ENCODE measurements at places on chromosomes 3 and 15.

- DNase-seq, result no peak
Measured at GRCh38 chr3:184386047-184386806, 6.4 kb downstream of the CHRD start.

DNA sequence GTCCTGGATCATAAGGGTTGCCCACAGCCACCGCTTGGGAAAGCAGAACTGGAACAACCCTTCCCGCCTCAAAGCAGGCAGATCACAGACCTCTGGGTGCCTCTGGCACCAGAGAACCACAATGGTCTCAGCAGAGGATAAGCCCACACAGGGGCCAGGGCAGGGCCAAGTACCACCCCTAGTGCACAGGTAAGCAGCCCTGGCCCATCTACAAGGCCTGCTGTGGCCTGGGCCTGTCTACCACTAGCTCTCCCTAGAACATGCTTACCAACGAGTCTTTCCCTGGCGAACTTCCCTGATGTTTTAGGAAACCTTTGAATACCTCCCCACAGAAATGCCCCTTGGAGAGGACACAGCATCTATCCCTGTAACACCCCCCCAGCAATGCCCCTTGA, 28.3 kb downstream of the TNK2 start:
- DNase-seq, result no peak

DNA sequence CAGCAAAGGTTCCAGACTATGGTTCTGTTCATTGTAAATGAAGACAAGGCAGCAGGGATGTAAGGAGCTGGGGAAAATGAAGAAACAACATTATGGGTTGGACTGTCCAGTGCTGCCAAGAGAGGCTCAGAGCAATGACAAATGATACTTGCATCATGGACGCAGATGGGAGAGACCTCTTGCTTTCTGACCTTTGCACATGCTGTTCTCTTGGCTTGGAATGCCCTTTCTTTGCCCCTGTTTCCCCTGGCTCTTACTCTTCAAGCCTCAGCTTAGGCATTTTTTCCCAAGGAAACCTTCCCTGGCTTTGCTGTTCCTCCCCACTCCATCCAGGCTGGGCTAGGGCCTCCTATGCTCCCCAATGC, 59.9 kb upstream of the RAD18 start:
- no peak for DNase-seq

DNA sequence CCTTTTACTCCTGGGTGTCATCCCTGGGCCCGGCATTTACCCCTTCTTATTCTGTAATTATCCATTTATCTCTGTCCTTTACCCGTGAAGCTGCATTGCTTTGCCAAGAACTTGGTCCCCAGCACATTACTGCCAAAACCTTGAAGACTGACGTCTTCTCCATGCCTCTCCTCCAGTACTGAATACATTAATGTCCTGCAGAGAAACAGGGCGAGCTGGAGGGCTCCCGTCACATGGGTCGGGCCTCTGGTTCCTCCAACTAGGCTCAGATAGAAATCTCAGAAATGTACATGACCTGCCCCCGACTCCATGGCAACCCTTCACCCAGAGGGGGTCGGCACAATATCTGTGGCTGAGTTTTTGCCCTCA, 445 bp downstream of the EFCAB12 start:
- DNase-seq, result no peak

DNA sequence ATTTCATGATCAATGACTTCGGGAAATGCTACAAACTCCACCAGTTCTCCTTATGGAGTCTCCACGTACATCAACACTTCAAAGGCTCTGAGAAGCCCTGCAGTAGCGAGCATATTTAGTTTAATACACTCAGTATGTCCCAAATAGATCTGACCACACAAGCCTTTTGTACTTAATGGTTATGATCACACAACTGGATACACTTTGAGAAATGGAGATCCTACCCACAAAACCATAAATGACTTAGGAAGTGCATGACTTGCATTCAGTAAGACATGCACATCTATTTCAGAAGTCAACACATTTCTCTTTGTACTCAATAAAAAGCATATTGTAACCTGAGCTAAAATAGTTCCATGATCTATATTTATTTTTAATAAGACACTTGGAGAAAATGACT, 103.6 kb upstream of the SPATA12 start:
- DNase-seq, result no peak

GRCh38 chr3:58361866-58362265, 29.2 kb downstream of the PXK start:
- no peak for DNase-seq

GRCh38 chr3:56322862-56323261, 145.4 kb downstream of the ERC2 start:
- no peak for DNase-seq

DNA sequence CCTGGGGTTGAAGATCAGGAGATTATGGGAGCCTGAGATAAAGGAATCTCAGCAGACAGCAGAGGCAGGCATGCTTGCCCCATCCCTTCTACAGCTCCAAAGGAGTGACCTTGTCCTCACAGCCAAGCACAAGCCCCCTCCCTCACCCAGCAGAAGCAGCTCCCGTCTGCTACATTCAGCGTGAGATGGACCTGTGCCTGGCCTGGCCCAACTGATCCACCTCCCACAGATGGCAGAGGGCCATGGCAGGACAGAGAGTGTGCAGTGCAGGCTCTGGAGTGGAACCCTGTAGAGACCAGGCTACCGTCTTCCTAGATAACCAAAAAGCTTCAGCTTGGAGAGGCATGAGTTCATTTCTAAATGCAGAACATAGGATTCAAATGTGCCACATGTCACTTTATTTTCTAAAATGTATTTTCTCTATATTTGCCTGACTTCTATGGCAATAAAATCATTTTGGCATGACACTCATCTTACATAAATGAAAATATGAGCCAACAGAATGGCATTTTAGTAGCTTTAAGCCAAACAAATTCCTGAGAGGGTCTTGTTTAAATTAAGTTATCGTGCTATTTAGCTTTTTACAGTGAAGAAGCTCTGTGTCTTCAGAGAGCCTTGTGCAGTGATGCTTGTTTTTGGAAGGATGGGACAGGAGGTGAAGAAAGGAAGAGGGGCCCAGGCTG, 43.7 kb downstream of the SLC12A8 start:
- DNase-seq, result no peak

- no peak for DNase-seq
Measured at GRCh38 chr3:167394003-167394402, 13.9 kb upstream of the ZBBX start.

- DNase-seq, result peak; percentile 10
Measured at GRCh38 chr3:166071-166470, 30.5 kb upstream of the CHL1 start.

GRCh38 chr15:71801935-71802655, 8.3 kb upstream of the NR2E3 start:
- DNase-seq, result no peak

GRCh38 chr3:72560846-72561675, 287.2 kb downstream of the SHQ1 start:
- peak; percentile 42 for DNase-seq

- DNase-seq, result no peak
Measured at GRCh38 chr3:38141952-38142273, 3.5 kb downstream of the MYD88 start.

DNA sequence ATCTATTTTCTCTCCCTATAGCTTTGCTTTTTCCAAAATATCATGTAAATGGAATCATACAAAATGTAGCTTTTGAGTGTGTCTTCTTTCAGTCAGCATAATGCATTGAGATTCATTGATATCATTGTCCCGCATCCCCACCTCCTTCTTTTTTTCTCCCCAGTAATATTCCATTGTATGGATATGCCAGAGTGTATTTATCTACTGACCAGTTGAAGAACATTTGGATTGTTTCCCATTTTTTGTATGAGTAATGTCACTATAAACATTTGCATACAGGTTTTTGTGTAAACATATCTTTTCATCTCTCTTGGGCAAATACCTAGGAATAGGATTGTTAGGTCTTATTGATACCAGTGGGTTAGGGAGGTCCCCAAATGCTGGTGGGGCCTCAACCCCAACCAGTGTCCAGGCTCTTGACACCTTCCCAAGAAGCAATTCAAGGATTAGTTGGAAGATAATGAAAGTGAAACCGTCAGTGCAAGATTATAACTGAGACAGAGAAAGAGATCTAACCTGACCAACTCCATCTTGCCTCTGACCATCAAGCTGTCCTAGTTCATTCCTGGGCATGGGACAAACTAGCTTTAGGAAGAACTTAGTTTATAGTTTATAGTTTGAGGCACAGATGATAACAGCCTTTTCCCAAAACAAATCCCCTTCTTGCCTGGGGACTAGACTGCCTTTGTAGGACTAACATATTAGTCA, 7.4 kb upstream of the SLC33A1 start:
- no peak for DNase-seq

DNA sequence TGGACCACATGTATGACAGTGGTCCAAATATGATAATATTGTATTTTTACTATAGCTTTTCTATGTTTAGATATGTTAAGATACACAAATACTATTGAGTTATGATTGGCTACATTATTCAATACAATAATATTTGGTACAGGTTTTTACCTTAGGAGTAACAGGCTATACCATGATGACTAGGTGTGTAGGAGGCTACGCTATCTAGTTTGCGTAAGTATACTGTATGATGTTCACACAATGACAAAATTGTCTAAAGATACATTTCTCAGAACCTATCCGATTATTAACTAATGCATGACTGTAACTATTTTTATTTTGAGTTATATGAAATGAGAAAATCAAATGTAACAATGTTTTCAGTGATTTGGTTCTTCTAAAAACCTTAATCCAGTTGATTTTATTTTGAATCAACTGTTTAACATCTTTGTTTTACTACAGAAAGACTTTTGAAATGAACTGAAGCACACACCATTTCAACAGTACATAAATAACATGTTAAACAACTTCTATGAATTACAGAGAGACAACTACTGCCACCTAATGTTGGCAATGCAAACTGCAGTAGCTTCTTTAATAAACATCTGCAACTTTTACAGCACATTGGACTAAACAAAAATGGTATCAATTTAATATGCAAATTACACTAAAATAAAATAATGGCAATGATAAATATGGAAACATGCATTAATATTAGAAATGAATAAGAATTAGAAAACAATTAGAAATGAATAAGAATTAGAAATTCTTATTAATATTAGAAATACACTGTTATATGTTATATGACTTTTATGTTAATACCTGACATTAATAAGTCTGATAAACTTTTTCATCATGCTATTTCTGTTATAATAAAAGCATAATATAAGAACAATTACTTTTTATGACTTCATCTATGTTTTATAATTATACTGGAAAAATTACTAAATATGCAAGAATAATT, 255.7 kb downstream of the MBNL1 start:
- DNase-seq, result peak; percentile 52

DNA sequence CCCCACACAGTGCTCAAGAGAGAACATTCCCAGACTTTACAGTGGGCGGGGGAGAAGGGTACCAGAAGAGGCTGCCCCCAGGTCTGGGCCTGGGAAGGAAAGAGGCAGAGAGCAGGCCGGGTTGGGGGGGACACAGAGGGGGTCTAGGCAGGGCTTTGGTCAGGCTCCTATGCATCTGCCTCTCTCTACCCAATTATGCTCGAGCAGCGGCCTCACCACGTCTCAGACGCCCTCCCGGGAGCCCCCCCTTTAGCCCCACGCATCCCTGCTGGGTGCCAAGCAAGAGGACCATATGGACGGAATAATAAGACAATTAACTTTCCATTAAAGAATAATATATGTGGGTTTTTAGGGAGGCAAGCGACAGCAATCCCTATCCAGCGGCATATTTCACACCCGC, 32.8 kb downstream of the CACNA2D2 start:
- DNase-seq, result no peak

GRCh38 chr15:70382762-70383458, 285.2 kb upstream of the TLE3 start:
- DNase-seq, result no peak

DNA sequence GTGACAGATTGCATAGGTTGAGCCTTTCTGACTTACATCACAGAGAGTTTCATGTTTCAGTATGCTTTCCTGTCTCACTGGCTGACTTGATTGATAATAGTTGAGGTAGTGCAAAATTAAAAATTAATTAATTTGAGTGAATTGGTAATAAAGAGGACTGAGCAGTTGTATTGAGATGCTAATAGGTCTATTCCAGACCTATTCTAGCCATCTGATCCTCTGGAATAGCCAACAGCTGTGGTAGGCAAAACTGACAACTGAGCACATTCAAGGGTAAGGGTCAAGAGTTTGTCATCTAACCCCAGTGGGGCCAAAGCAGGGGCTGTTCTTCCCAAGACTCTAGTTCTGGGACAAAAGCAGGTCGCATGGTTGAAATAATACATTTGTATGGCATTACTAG, 132.4 kb downstream of the EPHA3 start:
- DNase-seq, result no peak

DNA sequence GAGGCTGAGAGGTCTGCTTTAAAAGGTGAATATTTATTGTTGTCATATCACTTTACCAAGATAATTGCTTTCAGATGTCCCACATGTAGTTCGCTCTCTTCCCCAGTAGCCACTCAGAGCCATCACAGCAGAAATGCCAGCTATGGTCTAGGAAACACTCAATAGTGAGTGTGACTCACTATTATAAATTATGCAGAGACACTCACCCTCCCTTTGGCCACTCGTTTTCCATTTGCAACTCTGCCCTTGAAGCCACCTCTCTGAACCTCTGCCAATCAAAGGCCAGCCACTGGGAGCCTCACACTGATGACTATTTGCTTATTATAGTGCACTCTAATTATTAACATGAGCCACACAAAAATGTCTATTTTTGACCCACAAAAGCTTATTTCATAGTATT, 328.1 kb upstream of the ATP10A start:
- no peak for DNase-seq

- no peak for DNase-seq
Measured at GRCh38 chr15:41917767-41918430, 24.0 kb upstream of the SPTBN5 start.

GRCh38 chr15:87828608-87829007, 427.9 kb downstream of the NTRK3 start:
- no peak for DNase-seq

DNA sequence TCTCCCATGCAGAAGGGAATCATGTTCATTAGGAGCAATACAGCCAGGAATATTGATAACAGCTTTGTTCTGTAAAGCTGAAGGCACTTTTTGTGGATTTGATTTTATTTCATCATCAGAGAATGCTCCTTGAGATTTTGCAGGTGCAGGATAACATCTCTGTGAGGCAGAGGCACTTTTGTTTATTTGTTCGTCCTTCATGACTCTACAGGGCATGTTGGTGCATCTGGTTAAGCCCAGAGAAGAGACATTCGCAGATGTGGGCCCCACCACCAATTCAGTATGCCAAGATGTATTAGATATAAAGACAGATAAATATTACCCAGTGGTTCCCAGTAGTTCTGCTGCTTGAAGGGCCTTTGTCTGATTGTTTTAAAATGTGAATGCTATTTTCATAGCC, 368.1 kb upstream of the SEMA6D start:
- DNase-seq, result no peak

DNA sequence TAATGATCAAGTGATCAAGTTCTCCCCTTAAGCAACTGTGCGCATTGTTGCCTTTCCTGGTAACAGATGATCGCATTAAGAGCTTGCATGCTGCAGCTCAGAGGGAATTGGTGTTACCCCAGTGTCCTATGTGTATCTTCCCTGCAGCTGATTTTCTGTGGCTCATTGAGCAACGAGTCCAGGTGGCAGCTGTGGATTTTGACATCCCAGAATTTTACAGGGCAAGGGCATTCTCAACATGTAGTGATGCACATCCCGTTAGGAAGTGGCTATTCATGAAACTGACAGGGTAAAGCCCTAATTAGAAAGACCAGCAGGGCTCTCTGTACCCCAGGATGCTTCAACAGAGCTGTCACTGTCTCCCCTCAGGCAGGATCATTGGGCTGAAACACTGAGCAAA, 232.8 kb downstream of the AGBL1 start:
- no peak for DNase-seq

GRCh38 chr15:41690636-41691035, 30.4 kb downstream of the MGA start:
- no peak for DNase-seq
